ENCODE measurements at places on chromosomes 2 and 18. TPM values are rescaled to one million over a fixed set of nuclear protein-coding genes. Genes with fewer than 3 reads are reported as not detected.

- no peak for DNase-seq
Measured at GRCh38 chr2:46036929-46037328, 260.3 kb upstream of the EPAS1 start.

GRCh38 chr2:199977984-199978415, 22.6 kb downstream of the MAIP1 start:
- DNase-seq = no peak

DNA sequence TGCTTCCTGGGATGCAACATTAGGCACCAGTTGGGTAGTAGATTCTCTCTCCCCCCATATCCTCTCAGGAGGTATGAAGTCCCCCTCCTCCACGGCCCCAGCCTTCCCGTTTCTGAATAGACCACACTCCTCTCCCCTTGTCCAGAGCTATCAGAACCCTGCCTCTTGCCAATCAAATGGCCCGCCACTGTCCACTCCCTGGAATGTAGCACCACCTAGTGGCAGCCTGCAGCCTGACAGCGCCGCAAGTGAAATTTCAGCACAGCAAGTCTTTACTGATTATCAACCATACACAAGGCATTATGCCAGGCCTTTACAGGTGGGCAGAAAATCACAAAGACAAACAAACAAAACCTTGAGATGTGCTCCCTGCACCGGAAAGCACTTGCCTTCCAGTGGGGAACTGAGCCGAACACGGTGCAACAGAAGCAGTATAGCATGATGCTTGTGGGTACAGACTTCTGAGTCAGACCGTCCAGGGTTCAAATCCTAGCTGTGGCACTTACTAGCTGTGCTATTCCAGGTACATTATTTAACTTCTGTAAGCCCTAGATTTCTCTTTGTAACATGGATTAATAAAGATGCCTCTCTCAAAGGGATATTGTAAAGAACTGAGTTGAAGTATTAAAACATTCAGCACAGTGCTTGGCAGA, 174.0 kb downstream of the SMAD2 start:
- peak; percentile 56 for DNase-seq

DNA sequence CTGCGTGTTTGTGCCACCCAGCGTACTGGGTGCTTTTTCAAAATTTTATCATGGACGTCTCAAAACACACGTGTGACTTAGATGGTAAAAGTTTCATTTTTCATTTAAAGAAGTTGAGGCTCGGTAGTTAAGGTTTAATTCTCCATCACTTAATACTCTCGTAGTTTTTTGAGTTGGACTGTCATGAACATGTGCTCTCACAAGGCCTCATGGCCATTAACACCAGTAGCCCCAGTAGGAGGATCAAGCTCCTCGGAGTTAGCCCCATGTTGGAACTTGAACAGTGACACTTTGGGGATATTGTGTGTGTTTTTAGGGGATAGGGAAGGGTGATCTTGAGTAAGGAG, 15.3 kb downstream of the NMUR1 start:
- DNase-seq = no peak

- DNase-seq = peak; percentile 17
Measured at GRCh38 chr2:189222468-189223105, 43.0 kb upstream of the COL5A2 start.

COL4A4 gene
- 9.8 TPM for total RNA-seq

GRCh38 chr2:180063494-180064092, 56.5 kb upstream of the CWC22 start:
- DNase-seq = no peak

DNA sequence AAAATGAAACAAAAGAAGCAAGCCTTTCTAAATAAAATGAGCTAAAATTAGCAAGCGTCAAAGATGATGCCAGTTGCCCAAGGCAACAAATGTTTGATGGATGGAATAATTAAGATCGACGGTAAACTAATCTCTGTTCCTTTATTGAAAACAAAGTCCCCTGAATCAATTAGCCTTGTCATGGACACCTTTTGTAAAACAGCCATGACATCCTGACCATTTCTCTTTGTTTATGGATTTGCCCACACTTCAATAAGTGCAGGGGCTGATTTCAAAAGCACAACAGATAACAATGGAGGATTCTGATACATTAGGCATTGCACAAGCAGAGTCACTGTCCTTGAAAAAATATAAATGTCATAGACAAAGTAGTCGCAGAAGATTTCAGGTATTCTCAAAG, 160.1 kb upstream of the HNRNPA3 start:
- no peak for DNase-seq

- no peak for DNase-seq
Measured at GRCh38 chr2:202555356-202555755, 79.4 kb upstream of the FAM117B start.
